Coronary artery (tissue), 2 donors: ENCODE measurements at places on chromosomes 7 and 10.
A peak's percentile ranks its signal among the peaks of the same experiment; 100 is the strongest.

DNA sequence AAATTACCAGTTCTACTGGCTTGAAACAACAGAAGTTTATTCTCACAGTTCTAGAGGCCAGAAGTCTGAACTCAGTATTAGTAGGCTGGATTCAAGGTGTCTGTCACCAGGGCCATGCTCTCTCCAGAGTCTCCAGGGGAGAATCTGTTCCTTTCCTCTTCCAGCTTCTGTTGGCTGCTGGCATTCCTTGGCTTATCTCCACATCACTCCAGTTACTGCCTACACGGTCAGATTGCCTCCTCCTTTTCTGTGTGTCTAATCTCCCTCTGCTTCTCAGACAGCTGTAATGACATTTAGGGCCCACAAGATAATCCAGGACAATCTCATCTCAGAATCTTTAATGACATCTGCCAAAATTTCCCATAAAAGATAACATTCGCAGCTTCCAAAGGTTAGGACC, 36.6 kb downstream of the MAPK8 start:
- DNase-seq = no peak

- DNase-seq = no peak
Observed at GRCh38 chr10:55374917-55375316, 573.9 kb upstream of the PCDH15 start.

DNA sequence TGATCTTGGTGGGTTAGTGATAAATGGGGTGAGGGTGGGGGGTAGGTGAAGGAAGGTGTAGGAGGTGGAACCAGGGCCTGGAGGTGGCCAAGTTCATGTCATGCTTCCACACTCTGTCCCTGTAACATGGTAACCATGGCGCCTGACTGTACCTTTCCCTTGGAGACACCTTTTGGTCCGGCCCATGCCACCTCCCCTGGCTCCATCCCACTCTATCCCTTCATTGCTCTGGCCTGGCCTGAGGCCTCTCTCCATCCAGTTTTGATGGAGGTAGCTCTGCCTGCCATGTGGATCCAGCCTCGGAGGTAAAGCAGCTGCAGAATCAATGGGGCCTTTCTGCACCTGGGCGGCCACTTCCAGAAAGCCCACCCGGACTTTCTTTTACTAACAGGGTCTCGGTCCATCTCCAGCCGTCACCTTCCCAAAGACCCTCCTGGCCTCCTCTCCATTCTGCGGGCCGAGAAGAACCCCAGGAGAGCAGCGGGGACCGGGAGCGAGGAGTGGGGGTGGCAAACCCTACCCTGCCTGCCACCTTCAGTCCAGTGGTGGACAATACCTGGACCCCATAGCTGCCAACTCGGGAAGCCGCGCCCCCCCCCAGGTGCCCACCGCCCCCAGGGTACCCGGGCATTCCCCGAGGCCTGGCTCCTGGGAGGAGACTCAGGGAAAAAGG, 504 bp upstream of the TRRAP start:
- peak; percentile 78 for DNase-seq

- no peak for DNase-seq
Observed at GRCh38 chr7:50507898-50508470, 57.2 kb downstream of the DDC start.

DNA sequence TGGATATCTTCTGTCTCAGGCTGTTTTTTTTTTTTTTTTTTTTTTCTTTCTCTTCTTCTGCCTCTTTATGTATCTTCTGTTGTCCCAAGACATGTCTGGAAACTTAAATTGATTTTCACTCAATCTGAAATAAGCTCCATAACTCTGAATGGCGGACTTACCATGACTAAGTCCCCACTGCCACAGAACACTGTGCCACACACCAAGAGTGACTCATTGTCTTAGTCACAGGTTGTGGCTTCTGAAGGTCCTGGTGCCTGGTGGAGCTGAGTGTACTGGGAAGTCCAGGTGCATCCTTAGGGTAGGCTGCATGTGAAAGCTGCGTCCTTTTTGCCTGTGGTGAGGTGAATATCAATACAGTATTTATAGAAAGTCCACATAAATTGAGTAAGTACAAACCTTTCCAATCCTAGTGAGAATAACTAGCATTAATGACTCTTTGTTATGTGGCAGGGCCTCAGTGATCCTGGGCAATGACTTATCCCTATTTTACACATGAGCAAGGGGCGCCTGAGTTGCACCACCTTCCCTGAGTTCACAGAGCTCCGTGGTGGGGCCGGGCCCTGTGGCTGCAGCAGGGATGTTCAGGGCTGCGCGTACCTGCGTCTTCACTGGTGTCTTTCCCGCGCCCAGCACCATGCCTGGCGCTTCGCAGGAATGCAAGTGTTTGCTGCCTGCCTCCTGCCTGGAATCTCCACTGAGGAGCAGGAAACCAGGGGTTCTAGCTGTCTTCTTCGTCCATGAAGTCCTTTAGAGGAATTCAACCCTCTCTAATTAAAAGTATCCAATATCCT, 4.3 kb downstream of the PFKP start:
- DNase-seq = no peak

DNA sequence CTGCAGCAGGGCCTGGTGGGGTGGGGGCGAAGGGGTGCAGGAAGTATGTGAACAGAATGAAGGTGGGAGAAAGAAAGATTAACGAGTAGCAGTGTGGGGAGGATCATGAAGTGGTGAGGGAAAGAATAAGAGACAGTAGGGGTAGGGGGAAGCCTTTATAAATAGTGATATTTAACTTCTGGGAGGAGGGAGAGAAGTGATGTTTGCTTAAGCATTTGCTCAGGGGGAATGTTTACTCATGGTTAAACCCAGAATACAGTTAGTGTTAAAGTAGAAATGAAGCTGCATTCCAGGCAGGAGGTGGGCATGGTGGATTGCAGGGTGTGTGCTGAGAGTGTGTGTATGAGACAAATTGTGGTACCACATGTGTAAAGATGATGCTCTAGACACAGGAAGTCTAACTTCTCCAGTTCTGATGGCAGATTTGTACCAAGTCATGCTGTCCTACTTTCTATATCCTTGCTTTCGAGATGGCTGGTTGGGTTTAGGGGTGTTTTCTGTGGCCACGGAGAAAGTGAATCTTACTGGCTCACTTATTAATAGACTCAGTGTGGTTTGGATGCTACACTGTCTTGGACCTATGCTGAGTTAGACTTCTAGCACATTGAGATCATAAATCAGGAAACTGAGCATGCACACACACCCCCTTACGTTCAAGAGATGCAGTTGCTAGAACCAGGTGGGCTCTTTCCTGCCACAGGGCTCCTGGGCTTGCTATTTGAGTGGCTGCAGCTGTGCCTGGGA, 10.6 kb upstream of the DNMBP start:
- no peak for DNase-seq

DNA sequence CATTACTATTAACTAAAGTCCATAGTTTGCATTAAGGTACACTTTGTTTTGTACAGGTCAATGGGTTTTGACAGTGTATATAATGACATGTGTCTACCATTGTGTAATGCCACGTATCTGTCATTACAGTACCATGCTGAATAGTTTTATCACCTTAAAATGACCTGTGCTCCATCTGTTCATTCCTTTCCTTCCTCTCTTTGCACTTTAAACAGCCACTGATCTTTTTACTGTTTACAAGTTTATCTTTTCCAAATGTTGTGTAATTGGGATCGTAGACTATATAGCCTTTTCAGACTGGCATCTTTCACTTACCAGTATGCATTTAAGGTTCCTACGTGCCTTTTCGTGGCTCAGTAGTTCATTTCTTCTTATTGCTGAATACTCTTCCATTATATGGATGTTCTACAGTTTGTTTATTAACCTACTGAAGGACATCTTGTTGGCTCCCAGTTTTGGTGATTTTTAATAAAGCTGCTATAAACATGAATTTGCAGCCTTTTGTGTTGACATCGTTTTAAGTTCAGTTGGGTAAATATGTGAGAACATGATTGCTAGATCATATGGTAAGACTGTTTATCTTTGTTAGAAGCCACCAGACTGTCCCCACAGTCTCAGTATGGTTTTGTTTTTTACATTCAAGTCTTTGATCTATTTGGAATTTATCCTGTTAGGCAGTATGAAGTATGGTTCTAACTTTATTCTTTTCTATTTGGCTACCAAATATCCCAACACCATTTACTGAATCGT, 24.7 kb downstream of the STAM start:
- no peak for DNase-seq

DNA sequence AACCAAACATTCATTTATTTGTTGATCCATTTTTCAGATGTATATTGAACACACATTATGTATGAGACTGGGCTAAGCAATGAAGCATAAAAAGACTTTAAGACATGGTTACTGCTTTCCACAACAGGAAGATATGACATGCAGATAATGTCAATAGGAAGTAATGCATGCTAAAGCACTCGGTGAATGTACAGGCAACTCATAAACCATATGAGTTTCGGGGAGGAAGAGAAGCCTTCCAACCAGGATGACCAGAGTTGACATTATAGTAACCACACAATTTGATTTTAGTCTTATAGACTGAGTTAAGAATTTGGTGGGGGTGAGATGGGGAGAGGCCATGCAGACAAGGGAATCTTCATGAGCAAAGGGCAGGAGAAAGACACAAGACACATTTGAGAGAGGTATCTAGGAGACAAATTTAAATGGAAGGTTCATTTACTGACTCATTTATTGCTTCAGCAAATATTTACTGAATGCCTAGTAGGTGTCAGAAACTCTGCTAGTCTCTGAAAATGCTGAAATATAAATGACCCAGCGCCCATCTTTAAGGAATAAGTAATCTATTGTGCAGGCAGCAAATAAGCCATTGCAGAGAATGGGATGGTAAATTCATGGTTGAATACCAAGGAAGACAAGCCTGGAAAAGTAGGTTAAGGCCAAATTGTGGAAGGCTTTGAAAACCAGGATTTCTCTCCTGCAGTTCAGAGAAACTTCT, 19.0 kb upstream of the SLK start:
- no peak for DNase-seq

GRCh38 chr7:152959610-152960009, 200.1 kb downstream of the ACTR3B start:
- DNase-seq = no peak
